ENCODE measurements at places on chromosomes 4 and X.

GRCh38 chrX:155673338-155673737, 60.6 kb upstream of the TMLHE start:
- DNase-seq: no peak

DNA sequence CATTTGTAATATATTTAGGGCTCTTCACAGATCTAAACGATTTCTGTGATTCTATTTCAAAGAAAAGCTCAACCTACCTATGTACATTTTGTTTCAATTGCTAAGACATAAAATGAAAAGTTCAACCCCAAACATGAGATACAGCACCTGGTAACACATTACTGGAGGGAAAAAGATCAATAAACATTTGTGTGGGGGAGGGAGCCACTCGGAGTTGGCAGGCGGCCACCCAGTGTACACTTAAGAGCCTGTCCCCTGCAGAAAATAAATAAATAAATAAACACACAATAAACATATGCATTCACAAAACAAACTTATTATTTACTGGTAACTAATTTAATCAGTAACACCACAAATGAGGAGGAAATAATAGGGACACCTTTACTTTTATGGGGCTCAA, 19.3 kb downstream of the PRSS48 start:
- no peak for DNase-seq

GRCh38 chr4:45518832-45519231, 605.0 kb downstream of the GABRG1 start:
- no peak for DNase-seq

GRCh38 chrX:95885074-95885473, 799.6 kb upstream of the DIAPH2 start:
- DNase-seq: no peak

GRCh38 chr4:101806914-101807313, 16.4 kb downstream of the BANK1 start:
- DNase-seq: no peak

GRCh38 chrX:112094729-112095128, 12.2 kb upstream of the TRPC5 start:
- no peak for DNase-seq

- DNase-seq: no peak
Observed at GRCh38 chr4:183299464-183299863, 20.6 kb downstream of the CLDN22 start.

- DNase-seq: no peak
Observed at GRCh38 chr4:70437197-70437596, 34.8 kb upstream of the MUC7 start.

DNA sequence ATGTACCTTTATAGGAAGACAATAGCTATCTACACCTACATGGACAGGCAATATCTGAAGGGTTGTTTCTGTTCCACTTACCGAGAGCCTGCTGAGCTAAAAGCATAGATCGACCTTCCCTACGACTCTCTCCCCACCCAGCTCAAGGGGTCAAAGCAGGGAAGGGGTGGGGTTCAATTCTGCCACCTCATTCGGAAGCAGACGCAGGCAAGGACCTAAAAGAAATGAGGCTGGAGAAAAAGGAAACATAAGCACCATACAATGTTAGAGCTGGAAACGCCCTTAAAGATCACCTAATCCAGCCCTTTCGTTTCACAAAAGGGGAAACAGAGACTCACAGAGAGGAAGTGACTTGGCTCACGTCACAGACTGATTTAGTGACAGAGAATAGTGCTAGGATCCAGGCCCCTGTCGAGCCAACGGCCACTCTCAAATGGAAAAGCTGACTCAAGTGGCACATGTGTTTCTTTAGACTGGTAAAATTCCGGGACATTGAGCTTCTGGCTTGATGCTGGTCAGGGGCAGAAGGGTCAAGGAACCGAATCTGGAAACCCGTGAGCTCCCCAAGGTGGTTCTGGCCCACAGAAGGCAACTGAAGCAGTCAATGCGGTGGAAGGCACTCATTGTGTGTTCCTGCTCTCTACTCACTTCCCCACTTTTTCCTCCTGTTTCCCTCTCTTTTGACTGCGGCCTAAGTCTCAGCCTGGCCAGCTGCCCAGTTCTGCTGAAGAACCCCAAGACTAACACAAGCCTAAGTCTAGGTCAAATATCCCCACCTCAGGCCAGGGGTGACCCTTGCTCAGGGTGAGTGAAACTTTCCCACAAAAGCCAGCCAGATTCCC, 7.5 kb downstream of the SEPTIN6 start:
- DNase-seq: no peak

- no peak for DNase-seq
Observed at GRCh38 chr4:125313989-125314667, 627 bp upstream of the FAT4 start.

DNA sequence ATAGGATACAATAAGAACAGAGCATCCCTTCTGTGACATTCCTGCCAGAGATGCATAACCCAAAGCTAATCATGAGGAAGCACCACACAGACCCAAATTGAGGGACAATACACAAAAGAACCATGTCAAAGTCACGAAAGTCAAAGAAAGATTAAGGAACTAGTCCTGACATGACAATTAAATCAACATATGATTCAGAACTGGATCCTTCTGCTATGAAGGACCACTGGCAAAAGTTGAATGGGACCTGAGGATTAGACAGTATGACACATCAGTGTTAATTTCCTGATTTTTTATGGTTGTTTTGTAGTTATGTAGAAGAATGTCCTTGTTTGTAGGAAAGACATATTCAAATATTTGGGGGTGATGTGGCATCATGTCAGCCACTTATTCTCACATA, 13.9 kb downstream of the ACOT9 start:
- no peak for DNase-seq

DNA sequence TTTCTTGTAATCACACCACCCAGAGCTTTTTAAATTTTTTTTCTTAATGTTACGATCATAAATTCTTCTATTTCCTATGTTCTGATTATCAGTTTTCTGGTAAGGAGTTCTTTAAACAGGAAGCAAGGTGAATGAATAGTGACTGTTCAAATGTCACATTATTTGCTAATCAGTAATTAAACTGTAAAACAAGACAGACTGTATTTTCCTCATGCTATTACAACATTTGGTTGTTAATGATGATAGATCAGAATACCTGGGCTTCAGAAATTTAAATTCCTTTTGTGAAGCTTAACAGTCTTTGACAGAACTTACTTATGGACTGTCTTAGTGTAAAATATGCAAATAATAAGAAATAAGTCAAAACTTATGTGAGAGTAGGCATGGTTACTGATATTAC, 41.4 kb downstream of the CLCN3 start:
- no peak for DNase-seq

DNA sequence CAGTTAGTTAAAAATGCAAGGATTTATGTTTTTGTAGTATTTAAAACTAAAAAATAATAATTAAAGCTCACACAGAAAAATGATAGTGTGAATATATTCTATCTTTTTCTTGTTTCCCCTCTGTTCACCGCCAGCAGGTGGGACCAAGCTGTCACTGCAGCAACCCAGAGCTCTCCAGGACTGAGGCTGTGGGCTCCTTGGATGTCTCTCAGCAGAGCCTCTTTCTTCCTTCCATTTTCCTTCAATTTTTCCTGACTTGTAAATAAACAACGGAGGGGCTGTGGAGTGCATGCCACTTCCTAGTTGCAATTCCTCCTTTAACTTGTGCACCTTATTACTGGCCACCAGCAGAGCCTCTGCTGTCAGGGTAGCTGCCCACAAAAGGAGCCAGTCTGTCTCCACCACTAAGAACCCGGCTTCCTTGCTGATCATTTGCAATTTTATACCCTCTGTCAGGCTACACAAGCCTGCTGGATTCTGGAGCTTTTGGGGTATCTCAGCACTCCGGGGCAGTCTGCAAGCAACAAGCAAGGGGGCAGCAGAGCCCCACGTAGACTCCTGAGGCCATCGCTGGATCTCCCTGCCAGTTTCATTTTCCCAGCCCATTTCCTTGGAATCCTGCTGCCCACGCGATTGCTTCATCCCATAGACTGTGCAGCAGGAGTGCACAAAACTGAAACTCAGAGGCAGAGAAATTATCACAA, 1467.4 kb downstream of the C4orf33 start:
- DNase-seq: peak; percentile 45

- DNase-seq: no peak
Observed at GRCh38 chr4:165433529-165433928, 54.7 kb downstream of the CPE start.

DNA sequence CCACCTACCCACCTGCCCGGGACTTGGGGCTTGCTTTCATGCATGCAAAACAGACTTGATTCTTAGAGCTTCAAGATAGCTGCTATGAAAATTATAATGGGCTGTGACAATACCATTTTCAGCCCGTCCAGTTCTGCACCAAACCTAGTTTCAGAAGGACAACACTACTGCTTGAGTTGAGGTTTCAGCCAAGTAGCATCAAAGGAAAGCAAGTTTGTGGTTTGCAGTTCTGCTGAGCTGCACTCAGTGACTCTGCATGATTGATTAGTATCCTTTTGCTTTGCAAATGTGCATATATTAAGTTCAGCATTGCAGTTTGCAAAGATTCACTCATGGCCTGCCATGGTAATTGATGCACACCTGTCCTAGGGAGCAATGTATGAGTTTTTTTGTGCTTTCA, 442.7 kb downstream of the RPA4 start:
- DNase-seq: no peak

- no peak for DNase-seq
Observed at GRCh38 chr4:159051245-159052071, 51.4 kb upstream of the RAPGEF2 start.

DNA sequence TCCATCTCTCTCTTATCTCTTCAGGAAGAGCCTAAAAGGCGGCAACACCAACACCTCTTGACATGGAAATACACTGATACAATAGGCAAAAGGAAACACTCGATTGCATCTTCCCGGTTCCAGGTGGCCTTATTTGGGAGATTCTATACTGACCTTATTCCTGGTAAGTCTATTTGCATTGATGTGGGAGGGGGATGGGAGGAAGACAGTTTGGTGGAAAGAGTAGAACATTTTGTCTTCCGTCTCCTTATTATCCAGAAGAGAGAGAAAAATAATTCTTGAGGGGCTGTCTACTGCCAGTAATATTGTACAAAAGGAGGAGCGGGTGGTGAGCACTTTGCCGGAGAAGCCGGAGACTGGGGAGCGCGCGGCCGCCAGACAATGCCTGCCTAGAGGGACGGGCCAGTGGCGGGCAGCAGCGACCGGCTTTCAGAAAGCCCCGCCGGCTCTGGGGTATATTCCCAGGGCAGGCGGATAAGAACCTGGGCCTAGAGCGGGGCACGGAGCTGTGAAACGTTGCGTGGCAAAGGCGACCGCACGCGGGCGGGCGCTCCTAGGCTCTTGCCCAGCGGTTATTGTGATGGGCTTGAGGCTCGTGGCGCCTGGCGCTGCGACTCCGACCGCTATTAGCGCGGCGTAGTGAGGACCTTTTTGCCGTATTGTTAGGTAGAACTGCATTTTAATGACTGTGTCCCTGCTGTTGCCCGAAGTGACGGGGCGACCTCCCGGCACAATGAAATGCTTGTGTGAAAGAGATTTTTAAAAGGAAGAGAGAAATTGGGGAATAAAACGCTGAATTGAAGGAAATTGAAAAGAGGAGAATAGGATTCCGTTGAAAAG, 518 bp downstream of the PRDM8 start:
- DNase-seq: no peak

DNA sequence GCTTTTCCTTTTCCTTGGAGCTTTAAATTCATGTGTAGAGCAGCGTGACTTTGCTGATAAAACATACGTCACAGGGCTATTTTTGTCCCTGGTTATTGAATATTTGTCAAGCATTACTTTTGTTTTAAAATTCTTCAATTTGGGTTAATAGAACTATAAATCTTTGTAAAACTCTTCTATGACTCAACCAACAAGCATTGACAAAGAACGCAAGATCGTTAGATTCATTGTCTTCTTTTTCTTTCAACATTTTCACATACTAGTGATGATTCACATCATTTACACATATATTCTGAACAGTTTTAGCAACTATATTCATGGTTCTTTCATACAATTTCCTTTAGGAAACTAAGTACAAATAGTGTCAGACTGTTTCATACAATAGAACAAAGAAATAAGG, 72.0 kb upstream of the GPM6A start:
- DNase-seq: no peak

- no peak for DNase-seq
Observed at GRCh38 chrX:46820391-46821100, 16.3 kb upstream of the RP2 start.

- DNase-seq: no peak
Observed at GRCh38 chr4:33722254-33722653, 2522.1 kb downstream of the ARAP2 start.

- no peak for DNase-seq
Observed at GRCh38 chr4:169079942-169080827, 70.1 kb upstream of the CBR4 start.

DNA sequence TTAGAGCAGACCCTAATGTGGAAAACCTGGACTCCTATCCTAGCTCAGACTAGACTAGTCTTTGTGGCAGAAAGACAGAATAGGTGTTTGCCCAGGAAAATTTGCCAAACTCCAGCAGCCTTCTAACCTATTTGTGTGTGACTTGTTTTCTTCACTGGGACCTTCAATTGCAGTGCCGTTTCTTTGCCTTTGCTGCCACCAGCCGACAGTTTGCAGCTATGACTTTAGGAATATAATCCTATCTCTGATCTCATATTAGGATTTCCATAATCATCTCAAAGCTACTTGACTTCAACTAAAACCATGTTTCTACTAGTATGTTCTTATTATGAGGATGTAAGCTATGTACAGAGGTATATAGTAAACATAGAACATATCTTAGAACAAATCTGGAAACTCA, 60.2 kb upstream of the PGAM4 start:
- peak; percentile 13 for DNase-seq

DNA sequence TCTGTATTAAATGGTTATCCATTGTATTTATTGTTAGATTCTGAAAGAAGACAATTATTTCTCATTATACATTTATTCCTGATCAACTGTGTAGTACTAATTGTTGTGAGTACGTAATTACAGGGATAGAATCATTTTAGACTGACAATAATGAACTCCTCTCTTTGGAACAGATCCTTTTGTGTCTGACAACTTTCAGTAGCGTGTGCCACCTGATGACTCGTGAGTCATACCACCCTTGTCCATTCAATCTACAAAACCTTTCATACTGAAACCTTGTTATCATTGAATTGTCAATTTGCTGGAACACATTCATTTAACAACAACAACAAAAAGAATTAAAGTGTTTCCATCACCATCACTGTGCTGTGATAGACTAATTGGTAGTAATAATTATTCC, 602.7 kb upstream of the PCDH7 start:
- DNase-seq: no peak

- peak; percentile 48 for DNase-seq
Observed at GRCh38 chr4:159077702-159078495, 25.0 kb upstream of the RAPGEF2 start.

All from RWPE1 (cell line).